ENCODE measurements at places on chromosomes 11 and 22. TPM values are rescaled to one million over a fixed set of nuclear protein-coding genes. Genes with fewer than 3 reads are reported as not detected.

FAT3 gene
- total RNA-seq: not detected

DAGLA gene
- total RNA-seq: 0.52 TPM

NCAM1 gene
- 19.8 TPM for total RNA-seq

MYO7A gene
- 0.06 TPM for total RNA-seq

SCUBE2 gene
- not detected for total RNA-seq

GAL3ST1 gene
- total RNA-seq: not detected

IGF2 gene
- 0.15 TPM for total RNA-seq

BBOX1 gene
- total RNA-seq: not detected

SYT12 gene
- 0.52 TPM for total RNA-seq

- no peak for DNase-seq
These were observed 1350.2 kb upstream of the RAG2 start for GRCh38 chr11:37948258-37948657.

GRCh38 chr11:70381350-70381749 lies 17.0 kb upstream of the CTTN start:
- DNase-seq: no peak

GRCh38 chr11:36427079-36427478 lies 83.0 kb downstream of the TRAF6 start:
- no peak for DNase-seq

DNA sequence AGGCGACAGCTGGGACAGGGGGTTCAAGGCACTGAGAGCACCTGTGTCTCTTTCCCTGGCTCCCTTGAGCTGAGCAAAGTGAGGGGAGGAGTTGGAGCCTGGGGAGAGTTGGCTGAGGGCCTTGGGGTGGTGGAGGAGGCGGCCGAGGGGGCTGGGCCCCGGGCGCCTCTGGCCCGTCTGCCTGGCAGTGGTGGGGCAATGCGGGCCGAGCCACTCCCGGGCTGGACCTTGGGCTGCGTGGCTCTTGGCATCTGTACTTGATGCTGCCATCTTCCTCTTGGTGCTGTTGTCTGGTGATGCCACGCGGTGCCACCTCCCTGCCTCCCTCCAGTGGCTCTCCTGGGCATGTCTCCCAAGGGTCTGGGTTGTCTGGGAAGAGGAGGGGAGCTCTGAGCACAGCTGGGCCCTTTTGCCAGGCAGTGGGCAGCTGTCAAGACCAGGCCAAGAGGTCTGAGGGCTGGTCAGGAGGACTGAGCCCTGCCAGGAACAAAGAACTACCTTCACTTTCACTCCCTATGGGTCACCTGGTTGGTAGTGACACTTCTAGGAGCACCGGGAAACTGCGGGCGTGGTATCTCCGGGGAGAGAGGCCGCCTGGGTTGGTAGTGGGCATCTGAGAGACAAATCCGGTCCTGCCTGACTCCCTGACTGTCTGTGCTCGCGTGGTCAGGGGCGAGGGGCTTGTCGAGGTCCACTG lies 1.3 kb downstream of the GRIK4 start:
- DNase-seq: no peak

DNA sequence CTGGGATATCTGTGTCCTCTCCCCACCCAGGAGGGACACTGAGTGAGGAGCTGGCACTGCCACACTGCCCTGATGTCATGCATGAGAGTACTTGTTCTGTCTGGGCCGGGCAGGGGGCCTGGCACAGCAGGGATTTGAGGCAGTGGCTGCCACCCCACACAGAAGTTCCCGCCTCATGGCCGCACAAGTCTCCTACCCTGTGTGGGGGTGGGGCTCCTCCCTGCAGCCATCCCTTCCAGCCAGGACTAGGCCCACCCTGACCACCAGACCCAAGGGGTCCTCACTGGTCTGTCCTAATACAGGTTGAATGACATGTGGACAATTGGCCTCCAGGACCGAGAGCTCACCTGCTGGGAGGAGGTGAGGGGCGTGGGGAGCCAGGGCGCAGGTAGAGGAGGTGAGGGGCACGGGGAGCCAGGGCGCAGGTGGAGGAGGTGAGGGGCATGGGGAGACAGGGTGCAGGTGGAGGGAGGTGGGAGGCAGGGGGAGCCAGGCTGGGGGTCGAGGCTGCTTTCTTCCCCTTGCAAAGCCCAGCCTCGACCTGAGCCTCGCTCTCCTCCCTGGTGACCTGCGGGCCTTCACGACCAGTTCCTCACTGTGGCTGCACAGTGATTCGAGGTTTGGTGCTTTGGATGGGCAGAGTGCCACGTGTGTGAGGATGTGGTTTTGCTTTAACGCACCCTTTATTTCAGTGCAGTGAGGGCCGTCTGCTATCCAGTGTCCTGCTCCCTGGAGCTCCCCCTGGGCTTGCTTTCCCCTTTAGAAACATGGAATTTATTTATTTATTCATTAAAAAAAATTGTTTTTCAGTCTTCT lies 7.4 kb downstream of the LZTR1 start:
- DNase-seq: no peak

DNA sequence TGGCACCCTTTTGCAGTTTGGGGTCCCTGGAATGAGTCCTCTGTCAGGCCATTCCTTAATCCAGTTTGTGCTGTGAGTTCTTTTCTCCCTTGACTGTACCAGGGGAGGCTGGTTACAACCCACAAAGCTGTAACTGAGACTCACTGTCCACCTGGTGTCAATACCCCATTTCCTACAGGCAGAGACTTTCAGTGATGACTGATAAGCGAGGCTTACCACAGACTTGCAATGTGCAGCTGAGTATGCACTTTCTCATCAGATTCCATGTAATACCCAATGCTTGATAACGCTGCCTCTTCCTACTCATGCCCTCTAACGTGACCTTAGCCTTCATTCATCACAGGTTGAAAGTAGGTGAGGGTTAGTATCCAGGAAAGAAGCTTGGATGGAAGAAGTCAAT lies 120.1 kb downstream of the INSC start:
- DNase-seq: no peak

GRCh38 chr11:118202599-118203422 lies 22.0 kb downstream of the JAML start:
- DNase-seq: no peak

GRCh38 chr11:112624431-112624830 lies 336.8 kb upstream of the NCAM1 start:
- no peak for DNase-seq

GRCh38 chr11:46330154-46330553 lies 17.1 kb upstream of the DGKZ start:
- no peak for DNase-seq

GRCh38 chr11:72229925-72230763 lies 5.6 kb downstream of the INPPL1 start:
- DNase-seq: no peak

GRCh38 chr22:45358127-45358526 lies 48.4 kb downstream of the FAM118A start:
- DNase-seq: no peak

DNA sequence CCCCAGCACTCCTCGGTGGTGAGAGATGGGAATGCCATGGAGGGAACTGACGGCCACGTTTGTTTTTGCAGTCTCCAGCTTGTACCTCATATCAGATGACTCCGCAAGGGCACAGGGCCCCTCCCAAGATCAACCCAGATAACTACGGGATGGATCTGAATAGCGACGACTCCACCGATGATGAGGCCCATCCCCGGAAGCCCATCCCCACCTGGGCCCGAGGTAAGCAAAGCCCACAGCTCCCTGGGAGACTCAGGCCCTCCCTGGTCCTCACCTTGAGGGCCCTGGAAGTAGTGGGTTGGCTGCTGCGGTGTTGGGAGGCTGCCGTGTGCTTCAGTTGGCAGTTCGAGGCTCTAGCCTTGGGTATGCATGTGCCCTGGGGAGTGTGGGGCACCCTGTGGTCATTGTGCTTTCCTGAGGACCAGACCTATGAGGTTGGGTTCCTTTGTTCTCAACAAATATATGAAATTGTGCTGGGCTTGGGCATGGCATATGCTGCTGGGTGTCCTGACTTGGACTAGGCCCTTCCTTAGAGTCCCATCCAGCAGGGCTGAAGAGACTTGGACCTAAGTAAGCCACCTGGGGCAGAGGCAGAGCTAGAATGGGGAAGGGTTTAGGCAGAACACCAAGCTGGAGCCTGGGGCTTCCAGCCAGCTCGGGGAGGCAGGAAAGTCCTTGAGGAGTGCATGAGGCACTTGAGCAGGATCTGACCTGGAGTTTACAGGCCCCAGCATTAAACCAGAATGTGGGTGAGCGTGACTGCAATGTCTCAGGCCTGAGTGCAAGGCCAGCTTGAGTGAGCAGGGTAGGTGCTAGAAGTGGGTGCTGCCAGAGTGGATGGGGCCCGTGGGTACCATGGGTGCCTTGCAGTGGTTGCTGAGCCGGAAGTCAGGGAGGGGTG lies 26.4 kb downstream of the INCENP start:
- no peak for DNase-seq

DNA sequence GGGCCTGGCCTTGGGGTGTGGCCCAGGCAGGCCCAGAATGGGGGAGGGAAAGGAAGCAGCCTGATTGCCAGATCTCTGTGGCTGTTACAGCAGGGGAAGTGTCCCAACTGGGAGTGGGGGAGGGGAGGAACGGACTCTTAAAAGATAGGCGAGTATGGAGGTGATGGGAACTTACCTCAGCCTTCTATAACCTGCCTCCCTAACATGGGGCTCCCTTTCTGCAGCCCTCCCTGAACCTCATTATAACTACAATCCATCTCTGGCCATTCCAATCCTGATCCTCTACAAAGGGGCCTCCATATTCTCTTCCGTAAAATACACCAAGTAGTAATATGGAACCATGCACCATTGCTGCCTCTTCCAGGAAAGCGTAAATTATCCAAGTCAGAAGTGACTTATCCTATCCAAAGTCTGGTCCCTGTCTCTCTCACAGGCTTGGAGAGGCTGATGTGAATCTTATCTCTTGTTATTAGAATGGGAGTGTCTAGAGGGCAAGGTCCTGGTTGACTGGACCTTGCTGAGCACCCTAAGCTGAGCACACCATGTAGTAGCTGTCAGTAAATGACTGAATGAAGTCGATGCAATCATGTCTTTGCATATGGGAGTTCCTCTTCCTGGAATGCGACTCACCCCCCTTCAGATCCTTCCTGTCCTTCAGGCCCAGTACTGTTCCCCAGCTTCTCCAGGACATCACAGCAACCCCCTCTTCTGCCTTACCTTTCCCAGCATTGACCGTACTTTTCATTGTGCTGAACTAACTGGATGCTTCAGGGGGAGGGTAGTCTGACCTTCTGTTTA lies 5.9 kb downstream of the RHOG start:
- DNase-seq: no peak

DNA sequence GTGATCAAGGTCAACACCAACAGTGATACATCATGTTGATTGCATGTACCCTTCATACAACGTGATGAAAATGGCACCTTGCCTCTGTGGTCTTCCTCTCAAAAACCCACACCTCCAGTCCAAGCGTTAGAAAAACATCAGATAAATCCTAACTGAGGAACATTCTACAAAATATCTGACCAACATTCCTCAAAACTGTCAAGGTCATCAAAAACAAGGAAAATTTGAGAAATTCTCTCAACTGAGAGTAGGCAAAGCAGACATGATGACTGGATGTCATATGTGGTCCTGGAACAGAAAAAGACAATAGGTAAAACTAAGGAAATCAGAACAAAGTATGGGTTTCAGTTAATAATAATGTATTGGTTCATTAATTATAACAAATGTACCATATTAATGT lies 64.0 kb upstream of the POU2AF1 start:
- no peak for DNase-seq
